T-helper 2 cell treated with Interferon-gamma antibody and Interleukin-4, amounts not matched to agents 5 μg/mL and 100 μg/mL, for 36 hours (primary cell): ENCODE measurements at places on chromosomes 11 and 22.

GRCh38 chr11:112161012-112161411 is 2.9 kb downstream of the IL18 start:
- H3K4me3 ChIP-seq: no peak overlapping the region
- H3K36me3 ChIP-seq: no peaks in the 10 kb centered on the region
- DNase-seq: no peak
- no peak overlapping the region for H3K27ac ChIP-seq

GRCh38 chr22:30398685-30399680 is 2.2 kb downstream of the SEC14L2 start:
- H3K4me3 ChIP-seq: peak overlapping the region; percentile 80
- H3K27ac ChIP-seq: peak overlapping the region; percentile 58
- no peak for DNase-seq
- peaks cover 27% of the 10 kb centered on the region for H3K4me1 ChIP-seq

- no peaks in the 10 kb centered on the region for H3K27me3 ChIP-seq
- H3K4me1 ChIP-seq: no peaks in the 10 kb centered on the region
- no peak for DNase-seq
- H3K27ac ChIP-seq: no peak overlapping the region
Measured at GRCh38 chr11:19931141-19931770, 218.6 kb downstream of the NAV2 start.

DNA sequence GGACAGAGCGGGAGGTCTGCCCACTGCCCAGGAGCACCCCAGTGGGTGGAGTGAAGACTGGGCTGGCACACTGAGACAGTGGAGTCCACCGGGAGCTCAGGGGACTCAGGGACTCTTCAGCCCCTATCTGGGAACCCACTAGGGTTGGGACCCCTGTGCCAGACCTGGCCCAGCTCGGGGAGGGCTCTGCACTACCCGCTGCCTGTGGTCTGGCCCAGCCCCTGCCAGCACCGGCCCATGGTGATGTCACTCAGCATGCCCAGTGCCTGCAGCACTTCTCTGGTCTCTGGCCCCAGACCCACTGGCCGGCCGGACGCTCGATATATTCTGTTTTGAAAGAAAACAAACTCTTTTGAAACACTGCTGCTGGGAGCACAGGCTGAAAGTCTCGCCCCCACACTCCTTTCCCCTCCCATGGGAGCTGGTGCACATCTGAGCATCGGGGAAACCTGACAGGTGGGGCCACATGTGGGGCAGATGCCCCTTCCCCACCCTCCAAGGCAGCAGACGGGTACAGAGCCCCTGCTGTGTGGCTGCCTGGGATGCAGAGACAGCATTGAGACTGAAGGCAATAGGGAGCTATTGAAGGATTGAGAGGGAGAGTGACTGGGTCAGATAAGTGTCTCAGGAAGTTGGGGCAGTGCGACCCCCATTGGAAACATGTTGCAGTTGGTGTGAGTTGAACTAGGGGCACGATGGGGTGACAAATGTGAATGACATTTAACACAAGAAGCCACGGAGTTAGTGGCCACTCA is 62.9 kb downstream of the MYEOV start:
- no peaks in the 10 kb centered on the region for H3K36me3 ChIP-seq
- no peak overlapping the region for H3K4me3 ChIP-seq
- H3K4me1 ChIP-seq: peaks cover 2% of the 10 kb centered on the region
